ENCODE measurements at places on chromosomes 4 and X. TPM values are rescaled to one million over a fixed set of nuclear protein-coding genes. Genes with fewer than 3 reads are reported as not detected.

DNA sequence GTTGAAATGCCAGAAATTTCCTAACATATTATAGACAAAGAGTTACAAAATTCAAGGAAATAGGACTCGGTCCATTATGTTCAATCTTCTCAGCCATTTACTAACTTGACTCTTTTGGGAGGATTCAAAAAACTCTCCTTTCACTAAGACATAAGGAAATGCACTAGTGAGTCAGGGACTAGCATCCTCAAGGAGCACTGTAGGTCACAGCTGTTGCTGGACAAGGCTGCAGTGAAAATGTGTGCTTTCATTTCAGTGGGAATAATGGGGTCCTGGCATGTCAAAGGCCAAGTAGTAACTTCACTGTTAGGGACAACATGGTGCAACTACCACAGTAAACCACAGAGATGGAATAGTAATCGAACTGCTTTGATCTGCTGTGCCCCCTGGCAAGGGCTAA is 56.9 kb upstream of the ABCG2 start:
- DNase-seq = no peak

- DNase-seq = no peak
Measured at GRCh38 chrX:41118156-41118555, 32.9 kb downstream of the USP9X start.

MAP7D2 gene
- not detected for total RNA-seq

HMGB3 gene
- total RNA-seq = 1.9 TPM

GRCh38 chrX:54785901-54786300 is 12.2 kb downstream of the ITIH6 start:
- DNase-seq = no peak

CSAG3 gene
- not detected for total RNA-seq

DNA sequence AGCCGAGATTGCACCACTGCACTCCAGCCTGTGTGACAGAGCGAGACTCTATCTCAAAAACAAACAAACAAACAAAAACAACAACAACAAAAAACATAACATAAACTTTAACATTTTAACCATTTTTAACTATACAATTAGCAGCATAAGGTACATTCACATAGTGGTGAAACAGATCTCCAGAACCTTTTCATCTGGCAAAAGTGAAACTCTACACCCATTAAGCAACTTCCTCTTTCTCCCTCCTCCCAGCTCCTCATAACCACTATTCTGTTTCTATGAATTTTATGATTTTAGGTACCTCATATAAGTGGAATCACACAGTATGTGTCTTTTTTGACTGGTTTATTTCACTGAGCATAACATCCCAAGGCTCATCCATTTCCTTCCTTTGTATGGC is 103.6 kb downstream of the FAM13A start:
- no peak for DNase-seq

GRCh38 chr4:169151671-169152070 is 119.1 kb downstream of the SH3RF1 start:
- no peak for DNase-seq

GRCh38 chr4:5957076-5957475 is 61.2 kb downstream of the C4orf50 start:
- DNase-seq = no peak

DNA sequence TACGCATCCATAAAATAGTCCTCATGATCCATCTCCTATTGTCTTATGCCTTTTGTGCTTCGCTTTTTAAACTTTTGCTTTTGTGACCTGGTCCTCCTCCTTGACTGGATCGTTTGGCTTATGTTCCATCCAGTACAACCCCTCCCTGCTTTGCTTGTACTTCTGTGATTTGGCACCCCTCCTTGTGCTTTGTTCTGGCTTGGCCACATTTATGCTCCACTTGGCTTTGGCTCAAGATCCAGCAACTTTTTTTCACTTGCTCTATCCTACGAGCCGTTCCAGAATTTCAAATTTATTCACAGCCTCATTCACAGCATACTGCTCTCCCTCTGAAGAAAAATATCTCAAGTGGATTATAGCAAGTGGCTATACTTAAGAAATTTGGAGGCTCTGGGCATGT is 28.0 kb upstream of the GLRA2 start:
- no peak for DNase-seq

GRCh38 chr4:108377021-108377420 is 208.3 kb upstream of the LEF1 start:
- DNase-seq = no peak

- DNase-seq = no peak
Measured at GRCh38 chrX:138771047-138771446, 59.5 kb upstream of the FGF13 start.

MAGEB10 gene
- total RNA-seq = not detected

GRCh38 chr4:513327-513726 is 14.3 kb downstream of the PIGG start:
- no peak for DNase-seq

- DNase-seq = peak; percentile 48
Measured at GRCh38 chrX:119686087-119686691, 6.8 kb downstream of the SEPTIN6 start.

- no peak for DNase-seq
Measured at GRCh38 chr4:140020457-140021361, 133.3 kb downstream of the MAML3 start.

DNA sequence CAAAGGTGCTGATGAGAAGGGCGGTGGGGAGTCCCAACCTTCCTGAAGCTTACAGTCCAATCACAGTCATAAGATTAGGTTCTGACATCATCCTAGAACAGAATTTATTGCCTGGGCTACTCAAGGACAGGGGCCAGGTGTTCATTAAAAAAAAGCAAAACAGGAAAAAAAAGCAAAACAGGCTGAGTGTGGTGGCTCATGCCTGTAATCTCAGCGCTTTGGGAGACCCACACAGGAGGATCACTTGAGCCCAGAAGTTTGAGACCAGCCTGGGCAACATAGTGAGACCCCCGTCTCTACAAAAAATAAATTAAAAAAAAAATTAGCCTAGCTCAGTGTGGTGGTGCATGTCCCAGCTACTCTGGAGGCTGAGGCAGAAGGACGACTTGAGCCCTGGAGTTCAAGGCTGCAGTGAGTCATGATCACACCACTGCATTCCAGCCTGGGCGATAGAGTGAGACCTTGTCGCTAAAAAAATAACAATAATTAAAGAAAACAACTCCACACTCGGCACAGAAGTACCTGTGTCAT is 3.0 kb downstream of the RAB9A start:
- no peak for DNase-seq

GRCh38 chr4:103482471-103482870 is 237.3 kb downstream of the TACR3 start:
- no peak for DNase-seq

CXorf66 gene
- not detected for total RNA-seq

DNA sequence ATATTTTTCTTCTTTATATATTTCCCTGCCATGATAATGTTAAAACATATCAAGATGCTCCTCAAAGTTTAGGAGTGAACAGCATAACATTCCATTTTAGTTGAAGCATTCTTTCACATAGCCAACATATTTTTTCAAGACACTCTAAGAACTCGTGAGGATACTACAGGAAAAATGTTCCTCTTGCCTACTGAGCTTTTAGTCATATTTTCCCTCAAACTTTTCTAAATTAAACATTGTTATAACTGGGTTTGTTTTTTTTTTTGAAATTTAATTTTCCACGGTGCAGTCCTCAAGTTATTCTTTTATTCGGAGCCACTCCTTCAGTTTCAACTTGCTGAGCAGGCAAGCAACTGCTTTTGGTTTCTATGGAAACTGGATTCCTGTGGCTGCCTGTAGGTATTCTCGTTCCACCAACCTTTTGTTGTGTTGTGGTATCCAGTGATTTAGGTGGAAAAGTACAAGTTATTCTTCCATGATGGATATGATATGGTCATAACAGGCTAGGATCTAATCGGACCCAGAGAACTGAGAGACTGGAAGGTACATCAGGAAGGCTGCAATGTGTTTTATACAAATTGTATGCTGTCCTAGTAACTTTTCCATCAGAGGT is 248.0 kb downstream of the TRIML1 start:
- DNase-seq = no peak

DNA sequence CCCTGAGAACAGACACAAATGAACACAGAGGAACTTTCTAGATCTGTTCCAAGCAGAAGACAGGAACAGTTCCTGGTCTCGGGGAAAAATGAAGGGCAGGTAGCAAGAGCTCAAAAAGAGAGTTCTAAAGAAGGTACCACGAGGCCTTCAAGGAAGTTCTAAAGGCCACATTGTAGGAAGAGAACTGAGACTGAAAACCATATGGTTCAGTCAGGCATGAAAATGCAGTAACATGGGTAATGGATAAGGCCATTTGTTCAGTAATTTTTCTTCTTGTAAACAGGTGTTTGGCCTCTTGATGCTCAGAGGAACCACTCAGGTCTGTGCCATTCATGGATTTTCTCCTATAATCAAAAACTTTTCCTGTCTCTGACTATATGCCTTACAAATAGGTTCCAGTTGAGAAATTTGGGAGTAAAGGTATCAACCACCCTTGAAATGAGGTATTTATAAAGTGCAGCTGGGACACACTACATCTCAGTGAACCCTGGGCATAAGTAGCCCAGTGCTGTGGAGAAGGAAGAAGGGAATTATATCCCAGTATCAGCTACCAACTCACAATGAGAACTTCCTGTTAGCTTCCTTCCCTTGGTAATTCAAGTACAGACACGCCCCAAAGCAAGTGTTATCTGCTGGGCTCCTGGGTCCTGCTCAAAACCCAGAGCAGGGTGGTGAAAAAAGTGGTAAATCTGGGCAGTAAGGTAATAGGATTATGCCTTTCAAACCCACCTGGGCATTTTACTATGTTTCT is 277.9 kb downstream of the KLHL13 start:
- no peak for DNase-seq

GJB1 gene
- not detected for total RNA-seq

PAGE2B gene
- 1.0 TPM for total RNA-seq

DNA sequence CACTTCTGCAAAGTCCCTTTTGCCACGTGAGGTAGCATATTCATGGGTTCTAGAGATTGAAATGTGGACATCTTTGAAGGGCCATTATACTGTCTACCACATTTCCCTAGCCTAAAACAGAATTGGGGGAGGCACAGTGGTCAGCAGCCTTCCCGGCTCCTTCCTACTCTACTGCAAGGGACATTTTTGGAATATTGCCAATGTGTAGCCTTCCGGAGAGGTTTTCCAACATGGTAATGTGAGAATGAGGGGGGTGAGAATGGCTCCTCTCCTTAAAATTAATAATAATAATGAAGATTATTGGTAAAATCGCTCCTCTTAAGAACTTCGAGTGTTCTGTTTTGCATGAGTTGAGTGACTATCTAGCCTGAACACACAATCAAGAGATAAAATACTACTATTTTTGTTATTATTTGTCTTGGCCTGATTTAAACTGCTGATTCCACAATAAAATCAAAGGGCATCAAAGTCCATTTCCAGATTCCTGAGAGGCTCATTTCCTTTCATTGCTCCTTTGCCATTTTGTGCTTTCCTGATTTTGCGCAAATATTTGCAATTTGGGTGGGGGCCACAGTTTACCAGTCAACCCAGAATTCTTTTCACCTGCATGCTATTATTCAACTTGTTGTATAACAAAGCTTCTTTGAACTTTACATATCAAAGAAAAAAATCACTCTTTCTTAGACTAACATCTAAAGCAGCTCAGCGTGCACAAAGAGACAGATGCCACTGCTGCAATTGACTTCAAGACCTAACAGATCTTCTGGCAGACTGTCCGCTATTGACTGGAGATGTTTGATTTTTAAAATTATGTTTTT is 27.0 kb upstream of the TSPAN5 start:
- no peak for DNase-seq

GRCh38 chr4:15340902-15341732 is 86.7 kb upstream of the C1QTNF7 start:
- DNase-seq = no peak

DNA sequence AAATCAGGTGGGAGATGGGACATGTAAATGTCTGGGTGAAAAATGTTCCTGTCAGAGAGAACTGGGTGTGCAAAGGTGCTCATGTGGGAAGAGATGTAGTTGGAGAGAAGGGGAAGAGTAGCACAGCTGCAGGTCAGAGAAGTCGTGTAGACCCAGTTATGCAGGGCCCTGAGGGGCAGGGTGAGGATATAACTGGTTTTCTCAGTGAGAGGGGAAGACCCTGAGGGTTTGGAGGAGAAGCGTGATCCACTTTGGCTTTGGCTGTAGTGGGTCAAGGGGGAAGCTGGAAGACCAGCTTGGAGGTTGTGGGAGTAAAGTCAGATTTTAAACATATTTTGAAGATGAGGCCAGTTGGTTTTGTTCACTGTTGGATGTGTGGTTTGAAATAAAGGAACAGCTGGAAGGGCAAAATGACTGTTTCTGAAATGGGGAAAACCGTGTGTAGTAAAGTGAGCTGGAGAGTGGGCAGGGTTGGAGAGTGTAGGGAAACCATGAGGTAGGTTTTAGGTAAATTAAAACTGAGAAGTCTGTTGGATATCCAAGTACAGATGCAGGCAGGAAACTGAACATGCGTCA is 44.2 kb downstream of the NAP1L5 start:
- DNase-seq = no peak

DNA sequence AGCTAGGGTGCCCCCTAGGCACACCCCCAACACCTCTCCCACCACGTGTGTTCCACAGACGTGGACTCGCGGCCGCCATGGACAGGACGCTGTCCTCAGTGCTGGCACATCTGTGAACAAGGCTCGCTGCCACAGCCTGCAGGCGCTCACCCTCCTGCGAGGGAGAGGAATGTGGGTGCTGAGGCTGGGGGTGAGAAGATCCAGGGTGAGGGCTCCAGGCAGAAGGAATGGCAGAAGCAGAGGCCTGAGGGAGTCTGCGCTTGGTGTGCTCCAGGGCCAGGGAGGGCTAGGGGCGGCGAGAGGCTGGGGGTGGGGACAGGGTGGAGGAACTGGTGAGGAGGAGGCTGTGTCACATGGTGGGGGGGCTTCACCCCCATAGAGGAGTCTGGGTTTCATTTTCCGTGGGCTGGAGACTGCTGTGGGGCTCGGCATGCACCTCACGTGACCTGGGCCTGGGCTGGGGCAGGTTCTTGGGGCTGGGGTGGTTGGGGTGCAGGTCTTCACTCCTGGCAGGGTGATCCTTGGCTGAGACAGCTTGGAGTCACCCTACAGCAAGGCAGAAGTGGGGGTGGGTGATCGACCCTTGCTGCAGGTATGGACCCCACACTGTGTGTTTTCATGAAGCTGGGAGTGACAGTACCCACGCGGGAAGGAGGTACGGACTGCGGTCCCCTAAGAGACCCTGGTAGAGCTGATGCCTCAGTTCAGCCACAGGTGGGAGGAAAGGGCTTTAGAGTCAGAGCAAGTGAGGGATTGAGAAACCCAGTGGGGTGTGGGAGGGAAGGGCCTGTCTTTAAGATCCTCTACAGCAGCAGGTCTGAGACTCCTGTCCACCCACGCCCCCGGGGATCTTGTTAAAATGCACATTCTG is 103.7 kb downstream of the PSAPL1 start:
- no peak for DNase-seq

GRCh38 chrX:46308110-46308509 is 237.1 kb downstream of the ZNF674 start:
- no peak for DNase-seq

IL2 gene
- total RNA-seq = 0.67 TPM

GRCh38 chr4:184649971-184650855 is 675 bp downstream of the PRIMPOL start:
- peak; percentile 11 for DNase-seq

SHROOM4 gene
- not detected for total RNA-seq

- no peak for DNase-seq
Measured at GRCh38 chr4:98101988-98102387, 41.3 kb downstream of the STPG2 start.

ETDB gene
- not detected for total RNA-seq

TRAPPC2 gene
- total RNA-seq = 39.6 TPM
